COR-L47 (cell line): ENCODE measurements at places on chromosomes 2 and 18.

- DNase-seq = no peak
Measured at GRCh38 chr18:68056936-68057335, 540.4 kb upstream of the DSEL start.

DNA sequence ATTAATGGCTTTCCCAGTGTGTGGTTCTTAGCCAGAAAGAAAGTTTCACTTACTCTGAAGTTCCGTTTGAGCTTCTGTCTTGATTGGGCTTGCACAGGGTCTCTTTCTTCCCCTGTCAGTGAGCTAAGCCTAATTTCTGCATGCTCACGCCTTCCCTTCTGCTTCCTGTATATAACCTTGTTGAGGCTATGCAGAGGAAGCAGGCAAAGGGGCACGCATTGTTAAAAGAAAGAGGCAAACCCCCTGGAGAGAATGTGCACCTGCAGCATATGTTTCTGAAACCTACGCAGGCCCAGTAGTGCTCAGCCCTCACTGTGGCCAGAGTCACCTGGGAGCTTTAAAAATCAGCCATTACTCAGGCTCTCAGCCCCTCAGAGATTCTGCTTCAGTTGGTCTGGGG lies 14.5 kb upstream of the PLA2R1 start:
- DNase-seq = no peak

DNA sequence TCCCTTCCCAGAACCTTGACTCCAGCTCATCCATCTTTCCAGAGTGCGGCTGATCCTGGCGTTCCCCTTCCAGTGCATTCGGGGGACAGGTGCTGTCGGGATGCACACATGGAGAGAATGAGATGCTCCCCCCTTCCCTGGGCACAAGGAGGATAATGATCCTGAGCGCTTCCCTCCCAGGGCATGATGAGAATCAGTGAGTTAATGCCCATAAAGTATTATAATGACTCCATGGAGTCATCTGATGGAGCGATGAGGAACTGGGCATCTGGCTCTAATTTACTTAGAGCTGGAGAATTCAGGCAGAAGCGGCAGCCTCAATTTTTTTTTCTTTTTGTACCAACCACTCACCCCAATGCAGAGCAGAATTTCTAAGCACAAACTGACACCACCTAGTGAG lies 79.6 kb upstream of the SKOR2 start:
- DNase-seq = no peak

DNA sequence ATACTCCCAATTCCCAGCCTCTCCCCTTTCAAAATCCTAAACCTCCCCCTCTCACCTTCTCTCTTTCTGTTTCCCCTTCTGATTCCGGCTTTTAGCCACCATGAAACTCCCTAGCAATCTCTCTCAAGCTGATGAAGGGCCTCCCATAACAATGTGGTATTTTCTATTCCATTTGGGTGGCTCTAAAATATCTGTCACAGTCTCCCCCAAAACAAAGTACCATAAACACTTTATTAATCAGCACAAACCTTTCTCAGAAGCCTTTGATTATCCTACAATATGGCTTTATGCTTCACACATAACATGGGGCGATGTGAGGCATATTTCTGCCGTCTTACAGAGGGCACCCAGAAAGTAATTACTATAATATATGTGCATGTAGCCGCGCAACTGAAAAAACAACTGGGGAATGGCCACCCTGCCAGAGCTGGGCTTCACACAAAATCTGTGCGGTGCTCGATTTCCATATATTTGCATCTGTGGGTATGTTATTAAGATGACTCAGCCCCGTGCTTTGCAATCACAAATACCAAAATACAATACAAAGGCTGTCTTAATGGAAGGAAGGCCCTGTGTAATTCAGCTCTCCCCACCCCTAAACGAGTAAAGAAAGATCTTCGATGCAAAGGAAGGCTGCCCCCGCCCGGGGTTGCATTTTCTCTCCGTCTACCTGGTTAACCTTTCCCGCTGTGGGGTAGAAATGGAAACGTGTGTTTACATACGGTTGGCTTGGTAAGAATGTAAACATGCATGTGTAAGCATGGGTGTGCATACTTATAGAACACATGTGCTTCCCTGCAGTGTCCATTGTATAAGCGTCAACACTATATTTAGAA lies 81.4 kb downstream of the CELF4 start:
- DNase-seq = no peak

GRCh38 chr2:213243189-213244044 lies 40.8 kb upstream of the SPAG16 start:
- no peak for DNase-seq

DNA sequence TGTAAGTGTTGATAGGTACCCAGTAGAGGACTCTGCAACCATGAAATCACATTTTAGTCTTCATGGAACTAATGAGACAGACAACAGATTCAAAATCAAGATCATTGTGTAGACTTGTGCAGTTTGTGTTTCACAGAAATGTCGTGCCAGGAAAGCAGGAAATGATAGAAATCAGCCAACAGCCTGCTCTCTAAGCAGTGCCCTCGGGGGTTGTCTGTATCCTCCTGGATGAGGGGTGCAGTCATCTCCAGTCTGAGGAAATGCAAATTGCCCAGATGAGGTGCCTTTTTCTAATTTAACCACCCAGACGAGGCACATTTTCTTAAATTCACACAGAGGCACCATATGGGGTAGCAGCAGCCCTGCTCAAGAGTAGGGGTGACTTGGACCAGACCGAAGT lies 663.1 kb downstream of the XIRP2 start:
- DNase-seq = no peak
